ENCODE measurements at places on chromosomes 11 and 22. TPM values are rescaled to one million over a fixed set of nuclear protein-coding genes. Genes with fewer than 3 reads are reported as not detected.

The MAJIN gene
- not detected for total RNA-seq

DNA sequence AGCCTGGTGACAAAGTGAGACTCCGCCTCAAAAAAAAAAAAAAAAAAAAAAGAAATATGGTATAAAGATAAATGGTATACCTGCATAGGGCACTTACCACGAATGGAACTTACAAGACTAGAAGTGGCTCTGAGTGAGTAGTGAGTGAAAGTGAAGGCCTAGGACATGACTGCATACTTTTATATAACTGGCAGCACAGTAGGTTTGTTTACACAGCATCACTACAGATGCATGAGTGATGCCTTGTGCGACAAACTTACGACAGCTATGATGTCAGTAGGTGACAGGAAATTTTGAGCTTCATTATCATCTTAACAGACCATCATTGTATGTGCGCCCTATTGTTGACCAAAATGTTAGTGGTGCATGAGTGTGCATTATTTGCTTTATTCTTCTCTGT, 17.7 kb downstream of the XRCC6 start:
- DNase-seq = no peak

GRCh38 chr11:95345651-95346050, 114.6 kb upstream of the SESN3 start:
- DNase-seq = no peak

DNA sequence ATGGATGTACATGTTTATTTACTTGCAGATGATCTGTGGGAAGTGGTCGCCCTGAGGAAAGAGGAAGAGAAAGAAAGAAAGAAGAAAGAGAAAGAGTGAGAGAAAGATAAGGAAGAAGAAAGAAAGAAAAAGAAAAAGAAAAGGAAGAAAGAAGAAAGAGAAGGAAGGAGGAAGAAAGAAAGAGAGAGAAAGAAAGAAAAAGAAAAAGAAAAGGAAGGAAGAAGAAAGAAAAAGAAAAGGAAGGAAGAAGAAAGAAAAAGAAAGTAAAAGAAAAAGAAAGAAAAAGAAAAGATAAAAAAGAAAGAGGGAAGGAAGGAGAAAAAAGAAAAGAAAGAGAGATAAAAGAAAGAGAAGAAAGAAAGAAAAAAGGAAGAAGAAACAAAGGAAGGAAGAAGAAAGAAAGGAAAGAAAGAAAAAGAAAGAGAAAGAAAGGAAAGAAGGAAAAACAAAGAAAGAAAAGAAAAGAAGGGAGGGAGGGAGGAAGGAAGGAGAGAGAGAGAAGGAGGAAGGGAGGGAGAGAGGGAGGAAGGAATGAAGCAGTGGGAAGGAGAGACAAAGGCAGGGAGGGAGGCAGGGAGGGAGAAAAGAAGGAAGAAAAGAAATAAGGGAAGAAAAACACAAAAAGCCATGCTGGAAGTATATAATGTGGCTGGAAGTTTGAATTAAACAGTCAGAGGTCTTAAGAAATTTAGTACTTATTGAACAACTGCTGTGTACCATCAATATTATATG, 976.6 kb downstream of the FAM181B start:
- DNase-seq = no peak

- no peak for DNase-seq
Measured at GRCh38 chr11:5622802-5623201, 2.0 kb upstream of the TRIM34 start.

DNA sequence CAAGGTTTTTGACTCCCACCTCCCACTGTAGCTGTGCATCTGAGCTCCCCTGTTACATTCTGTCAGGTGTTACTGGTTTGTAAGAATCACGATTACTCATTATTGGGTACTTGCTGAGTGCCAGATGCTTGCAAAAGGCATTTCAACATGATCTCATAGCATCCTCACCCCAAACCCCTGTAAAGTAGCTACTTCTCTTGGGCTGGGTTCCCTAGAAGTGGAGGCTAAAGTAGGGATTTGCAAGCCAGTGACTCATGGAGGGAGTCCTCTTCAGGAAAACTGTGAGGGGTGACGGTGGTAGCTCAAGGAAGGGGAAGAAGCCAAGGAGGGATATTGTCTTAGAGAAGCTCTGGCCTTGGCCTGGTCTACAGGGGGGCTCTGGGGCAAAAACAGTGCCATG, 78.6 kb downstream of the TIMP3 start:
- no peak for DNase-seq

The RFPL2 gene
- total RNA-seq = not detected

- no peak for DNase-seq
Measured at GRCh38 chr11:73306977-73307322, 1.1 kb upstream of the ARHGEF17 start.

The PGGHG gene
- total RNA-seq = 284 TPM

The IGLL1 gene
- total RNA-seq = not detected

All from Peyer's patch (tissue), 4 donors.